Head of caudate nucleus (tissue), 42 donors: ENCODE measurements at places on chromosomes 13 and 19.

DNA sequence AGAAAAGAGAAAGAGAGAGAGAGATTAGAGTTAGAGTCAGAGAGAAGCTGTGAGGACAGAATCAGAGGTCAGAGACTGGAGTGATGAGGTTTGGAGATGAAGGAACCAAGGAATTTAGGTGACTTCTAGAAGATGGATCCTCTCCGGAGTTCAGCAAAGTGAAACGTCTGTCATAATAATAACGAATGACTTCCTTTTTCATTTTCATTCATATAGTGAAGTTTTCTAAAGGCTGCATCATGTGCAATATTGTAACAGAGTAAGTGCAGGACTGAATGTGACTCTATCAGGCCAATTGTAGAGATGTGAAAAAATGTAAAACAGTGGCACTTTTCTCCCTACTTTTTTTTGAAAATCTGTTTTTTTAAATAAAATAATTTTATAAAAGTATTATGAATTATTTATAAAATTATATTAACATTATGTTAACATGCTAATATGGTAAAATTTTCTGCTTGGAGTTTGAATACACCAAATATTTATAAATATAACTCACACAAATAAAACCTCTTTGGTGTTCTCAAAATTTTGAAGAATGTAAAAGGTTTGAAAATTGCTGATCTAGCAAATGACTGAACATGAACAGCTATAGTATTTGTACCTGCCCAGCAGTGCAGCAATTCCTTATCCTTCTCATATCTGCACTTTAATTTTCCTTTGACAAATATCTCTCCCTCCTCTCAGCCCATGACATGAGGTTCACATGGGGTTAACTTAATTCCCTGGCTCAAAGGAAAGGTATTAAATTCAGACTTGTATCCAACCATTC, 4.2 kb upstream of the TNFSF11 start:
- no peak for DNase-seq

DNA sequence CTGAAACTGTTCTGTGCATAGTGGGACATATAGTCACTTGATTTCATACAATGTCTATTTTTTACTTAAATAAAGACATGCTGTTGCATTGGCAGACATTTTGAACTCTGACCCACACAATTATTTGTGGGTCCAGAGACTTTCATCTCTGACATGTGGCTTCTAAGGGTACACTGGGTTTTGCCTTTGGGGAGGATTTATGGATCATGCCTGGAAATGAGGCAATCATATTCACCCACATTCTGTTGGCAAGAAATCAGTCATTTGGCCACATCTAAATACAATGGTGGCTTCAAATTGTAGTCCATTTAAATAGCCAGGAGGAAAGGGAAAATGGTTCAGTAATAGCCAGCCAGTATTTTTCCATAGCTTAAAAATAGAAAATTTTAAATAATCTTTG, 238.3 kb upstream of the KLF12 start:
- DNase-seq, result no peak

GRCh38 chr13:24052547-24053518, 107.7 kb upstream of the SPATA13 start:
- DNase-seq, result no peak

- DNase-seq, result peak; percentile 76
These were observed 7.6 kb downstream of the GPR32 start for GRCh38 chr19:50777830-50778303.

- no peak for DNase-seq
These were observed 609 bp upstream of the ZSCAN18 start for GRCh38 chr19:58098682-58098998.

GRCh38 chr19:34075661-34076091, 96.6 kb upstream of the LSM14A start:
- DNase-seq, result no peak

GRCh38 chr13:27851096-27851850, 59.0 kb downstream of the GSX1 start:
- DNase-seq, result no peak

GRCh38 chr19:45476304-45476703, 8.5 kb downstream of the FOSB start:
- DNase-seq, result no peak

- no peak for DNase-seq
These were observed 20.2 kb downstream of the ZC3H13 start for GRCh38 chr13:46032341-46032740.

GRCh38 chr19:18603255-18603957, 3.2 kb downstream of the CRLF1 start:
- no peak for DNase-seq

DNA sequence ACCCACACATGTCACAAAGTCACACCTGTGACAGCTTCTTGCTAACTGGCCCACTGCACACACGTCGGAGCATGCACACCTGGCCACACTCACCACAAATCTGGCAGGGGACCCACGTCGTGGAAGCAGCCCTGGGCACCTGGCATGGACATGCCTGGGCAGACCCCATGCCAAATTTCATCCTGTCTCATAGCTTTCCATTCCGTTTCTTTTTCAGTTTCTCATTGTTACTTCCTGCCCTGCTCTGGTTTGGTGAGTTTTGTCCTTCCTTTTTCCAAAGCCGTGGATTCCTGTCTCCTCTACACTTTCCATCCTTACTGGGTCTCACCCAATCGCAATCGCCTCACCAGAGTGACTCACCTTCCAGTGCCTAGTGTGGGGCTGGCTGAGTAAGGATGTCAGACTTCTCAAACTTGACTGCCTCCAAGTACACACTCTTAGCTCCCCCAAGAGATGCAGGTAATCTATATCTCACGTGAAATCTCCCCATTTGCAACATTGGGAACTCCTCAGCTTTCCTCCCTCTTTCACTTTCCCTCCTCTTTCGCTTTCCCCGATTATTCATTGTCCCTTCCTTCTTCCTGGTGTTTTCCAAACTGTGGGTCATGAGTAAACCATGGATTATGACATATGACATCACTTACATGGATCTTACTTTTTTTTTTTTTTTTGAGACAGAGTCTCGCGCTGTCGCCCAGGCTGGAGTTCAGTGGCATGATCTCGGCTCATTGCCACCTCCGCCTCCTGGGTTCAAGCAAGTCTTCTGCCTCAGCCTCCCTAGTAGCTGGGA, 1.6 kb upstream of the BBC3 start:
- no peak for DNase-seq

DNA sequence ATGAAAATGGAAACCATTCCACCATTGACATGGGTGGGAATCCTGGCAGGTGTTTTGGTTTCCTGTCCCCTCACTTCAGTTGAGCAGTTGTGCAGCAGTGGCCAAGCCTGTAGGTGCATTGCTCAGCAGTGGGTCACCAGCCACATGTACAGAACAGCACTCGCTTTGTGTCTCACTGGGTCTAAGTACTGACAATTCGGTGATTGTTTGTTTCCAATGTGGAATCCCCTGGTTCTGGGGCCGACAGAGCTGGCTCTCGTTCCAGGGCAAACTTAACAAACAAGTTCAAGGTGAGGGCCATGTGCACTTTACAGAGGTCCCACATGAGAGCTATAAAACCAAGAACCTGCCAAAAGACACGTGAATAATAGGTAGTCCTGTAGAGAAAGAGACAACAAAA, 54.1 kb upstream of the SPATA13 start:
- DNase-seq, result peak; percentile 77

DNA sequence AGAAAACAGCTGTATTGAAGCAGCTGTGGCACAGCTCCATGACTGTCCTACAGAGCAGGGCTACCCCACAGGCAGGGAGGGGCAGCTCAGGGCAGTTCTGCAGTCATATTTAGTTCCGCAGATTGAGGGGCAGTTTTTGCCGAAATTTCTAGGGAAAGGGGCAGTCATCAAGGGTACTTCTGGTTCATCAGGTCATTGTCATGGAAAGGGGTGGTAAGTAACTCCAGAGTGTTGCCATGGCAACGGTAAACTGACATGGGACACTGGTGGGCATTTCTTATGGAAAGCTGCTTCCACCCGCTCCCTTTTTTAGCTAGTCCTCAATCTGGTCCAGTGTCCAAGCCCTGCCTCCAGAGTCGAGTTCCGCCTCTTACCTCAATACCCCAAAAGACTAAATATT, 702.8 kb downstream of the LIG4 start:
- DNase-seq, result no peak

- DNase-seq, result no peak
These were observed 3.3 kb upstream of the CLPP start for GRCh38 chr19:6358003-6358402.

DNA sequence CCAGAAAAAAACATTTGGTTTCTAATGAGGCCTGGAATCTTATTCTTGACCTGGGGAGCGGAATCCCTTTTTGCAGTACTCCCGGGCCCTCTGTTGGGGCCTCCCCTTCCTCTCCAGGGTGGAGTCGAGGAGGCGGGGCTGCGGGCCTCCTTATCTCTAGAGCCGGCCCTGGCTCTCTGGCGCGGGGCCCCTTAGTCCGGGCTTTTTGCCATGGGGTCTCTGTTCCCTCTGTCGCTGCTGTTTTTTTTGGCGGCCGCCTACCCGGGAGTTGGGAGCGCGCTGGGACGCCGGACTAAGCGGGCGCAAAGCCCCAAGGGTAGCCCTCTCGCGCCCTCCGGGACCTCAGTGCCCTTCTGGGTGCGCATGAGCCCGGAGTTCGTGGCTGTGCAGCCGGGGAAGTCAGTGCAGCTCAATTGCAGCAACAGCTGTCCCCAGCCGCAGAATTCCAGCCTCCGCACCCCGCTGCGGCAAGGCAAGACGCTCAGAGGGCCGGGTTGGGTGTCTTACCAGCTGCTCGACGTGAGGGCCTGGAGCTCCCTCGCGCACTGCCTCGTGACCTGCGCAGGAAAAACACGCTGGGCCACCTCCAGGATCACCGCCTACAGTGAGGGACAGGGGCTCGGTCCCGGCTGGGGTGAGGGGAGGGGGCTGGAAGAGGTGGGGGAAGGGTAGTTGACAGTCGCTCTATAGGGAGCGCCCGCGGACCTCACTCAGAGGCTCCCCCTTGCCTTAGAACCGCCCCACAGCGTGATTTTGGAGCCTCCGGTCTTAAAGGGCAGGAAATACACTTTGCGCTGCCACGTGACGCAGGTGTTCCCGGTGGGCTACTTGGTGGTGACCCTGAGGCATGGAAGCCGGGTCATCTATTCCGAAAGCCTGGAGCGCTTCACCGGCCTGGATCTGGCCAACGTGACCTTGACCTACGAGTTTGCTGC, at the start of gene ICAM4:
TSS of gene ICAM4 (plus strand) at position 153 of the 935 bp plus-strand sequence. CDS start at position 211, 58 bp downstream.
- DNase-seq, result no peak

DNA sequence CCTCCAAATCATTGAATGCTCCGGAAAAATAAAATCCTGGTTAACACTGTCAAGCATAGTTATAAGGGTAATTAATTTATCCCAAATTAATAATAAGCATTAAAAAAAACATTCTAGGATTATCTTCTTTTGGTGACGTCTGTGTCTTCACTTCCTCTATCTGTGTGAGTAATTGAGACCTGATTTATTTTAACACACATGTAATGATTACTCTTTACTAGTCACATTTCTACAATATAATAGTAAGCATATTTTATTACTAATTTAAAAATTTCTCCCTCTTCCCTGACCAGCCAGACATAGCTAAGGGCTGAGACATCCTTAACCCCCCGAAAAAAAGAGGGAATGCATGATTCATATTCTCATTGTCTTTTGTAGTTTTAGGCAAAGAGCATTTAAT, 2.3 kb downstream of the FNDC3A start:
- no peak for DNase-seq

DNA sequence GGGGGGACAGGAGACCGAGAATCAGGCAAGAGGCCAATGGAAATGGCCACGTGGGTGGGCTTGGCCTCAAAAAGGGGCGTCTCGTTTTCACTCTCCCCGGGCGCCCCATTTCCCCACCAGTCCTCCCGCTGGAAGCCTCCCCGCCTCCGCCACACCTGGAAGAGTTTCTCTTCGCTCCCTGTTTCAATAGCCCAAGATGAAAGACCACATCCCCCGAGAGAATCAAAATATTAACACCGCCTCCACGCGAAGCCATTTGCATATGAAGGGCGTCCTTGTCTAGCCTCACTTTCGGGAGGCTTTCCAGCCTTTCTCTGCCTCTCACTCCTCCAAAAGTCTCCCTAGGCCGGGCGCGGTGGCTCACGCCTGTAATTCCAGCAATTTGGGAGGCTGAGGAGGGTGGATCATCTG, 691 bp upstream of the OLFM2 start:
- DNase-seq, result no peak

DNA sequence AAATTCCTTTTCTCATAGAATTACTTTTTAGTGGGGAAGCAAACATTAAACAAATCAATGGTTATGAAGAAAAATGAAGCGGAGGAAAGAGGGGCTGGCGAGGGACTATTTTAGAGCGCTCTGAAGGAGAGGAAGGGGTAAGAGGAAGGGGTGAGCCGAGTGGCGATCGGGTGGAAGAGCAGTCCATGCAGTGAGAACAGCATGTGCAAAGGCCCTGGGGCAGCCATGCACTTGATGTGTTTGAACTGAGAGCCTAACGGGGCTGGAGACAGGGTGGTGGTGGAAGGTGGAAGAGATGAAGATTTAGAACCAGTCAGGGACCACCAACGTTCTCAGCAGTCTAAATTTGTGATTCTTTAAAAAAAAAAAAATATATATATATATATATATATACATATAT, 14.4 kb upstream of the NOP53 start:
- no peak for DNase-seq

DNA sequence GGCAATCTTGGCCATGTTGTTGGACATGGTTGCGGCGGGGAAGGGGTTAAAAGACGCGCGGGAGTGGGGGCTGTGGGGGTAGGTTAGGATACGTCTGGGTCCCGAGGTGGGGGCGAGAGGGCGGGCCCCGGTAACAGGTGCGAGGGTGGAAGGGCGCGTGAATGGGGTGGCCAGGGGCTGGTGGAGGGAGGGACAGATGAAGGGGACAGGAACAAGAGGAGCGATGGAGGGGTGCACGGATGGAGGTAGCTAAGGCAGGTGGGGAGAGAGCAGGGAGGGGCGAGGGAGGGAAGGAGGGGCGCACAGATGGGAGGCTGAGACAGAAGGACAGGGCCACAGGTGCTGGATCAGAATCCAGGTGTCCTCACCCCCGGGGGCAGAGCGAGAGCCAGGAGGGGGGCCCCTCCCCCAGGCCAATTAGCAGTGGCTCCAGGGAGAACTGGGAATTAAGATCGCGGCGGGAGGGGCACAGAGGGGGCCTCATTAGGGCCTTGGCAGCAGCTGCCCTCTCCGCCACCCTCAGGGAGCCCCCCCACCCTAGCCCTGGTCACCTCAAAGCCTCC, 1.3 kb downstream of the GNG8 start:
- DNase-seq, result no peak

DNA sequence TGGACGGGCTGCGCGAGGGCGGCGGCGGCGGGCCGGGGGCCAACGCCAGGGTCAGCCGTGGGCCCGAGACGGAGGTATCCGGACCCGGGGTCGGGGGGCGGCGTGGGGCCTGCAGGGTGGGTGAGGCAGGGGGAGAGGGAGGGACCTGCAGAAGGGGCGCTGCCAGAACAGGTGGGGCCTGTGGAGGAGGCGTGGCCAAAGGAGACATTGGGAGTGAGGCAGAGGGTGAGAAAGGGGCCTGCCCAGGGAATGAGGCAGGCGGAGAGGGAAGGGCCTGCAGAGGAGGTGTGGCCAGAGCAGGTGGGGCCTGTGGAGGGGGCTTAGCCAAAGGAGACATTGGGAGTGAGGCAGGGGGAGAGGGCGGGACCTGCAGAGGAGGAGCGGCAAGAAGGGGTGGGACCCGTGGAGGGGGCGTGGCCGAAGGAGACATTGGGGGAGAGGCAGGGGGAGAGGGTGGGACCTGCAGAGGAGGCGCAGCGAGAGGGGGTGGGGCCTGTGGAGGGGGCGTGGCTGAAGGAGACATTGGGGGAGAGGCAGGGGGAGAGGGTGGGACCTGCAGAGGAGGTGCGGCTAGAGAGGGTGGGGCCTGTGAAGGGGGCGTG, 4.2 kb downstream of the PRR36 start:
- DNase-seq, result no peak

GRCh38 chr13:25738342-25739196, 313.2 kb downstream of the SHISA2 start:
- DNase-seq, result no peak
